Stimulated activated CD8-positive, alpha-beta memory T cell treated with anti-CD3 and anti-CD28 coated beads, Interleukin-15, amount 100 ng/mL, for 48 hours (primary cell): ENCODE measurements at places on chromosomes 6 and 20.

DNA sequence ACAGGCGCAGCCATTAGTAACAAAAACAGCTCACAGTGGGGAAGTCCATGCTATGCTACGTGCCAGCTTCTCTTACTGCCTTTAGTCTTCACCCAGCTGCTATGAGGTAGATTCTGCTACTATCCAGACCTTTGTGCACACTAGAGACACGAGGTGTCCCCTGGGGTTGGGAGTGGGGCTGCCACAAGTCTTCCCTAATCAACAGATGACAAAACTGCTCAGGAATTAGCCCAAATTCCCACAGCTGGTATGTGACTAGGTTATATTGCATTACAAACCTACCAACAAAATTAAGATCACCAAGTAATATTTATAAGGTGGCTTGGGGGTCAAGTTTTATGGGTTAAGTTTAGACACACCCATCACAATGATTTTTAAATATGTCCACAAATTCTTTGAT, 63.3 kb downstream of the PSMB1 start:
- DNase-seq: no peak

DNA sequence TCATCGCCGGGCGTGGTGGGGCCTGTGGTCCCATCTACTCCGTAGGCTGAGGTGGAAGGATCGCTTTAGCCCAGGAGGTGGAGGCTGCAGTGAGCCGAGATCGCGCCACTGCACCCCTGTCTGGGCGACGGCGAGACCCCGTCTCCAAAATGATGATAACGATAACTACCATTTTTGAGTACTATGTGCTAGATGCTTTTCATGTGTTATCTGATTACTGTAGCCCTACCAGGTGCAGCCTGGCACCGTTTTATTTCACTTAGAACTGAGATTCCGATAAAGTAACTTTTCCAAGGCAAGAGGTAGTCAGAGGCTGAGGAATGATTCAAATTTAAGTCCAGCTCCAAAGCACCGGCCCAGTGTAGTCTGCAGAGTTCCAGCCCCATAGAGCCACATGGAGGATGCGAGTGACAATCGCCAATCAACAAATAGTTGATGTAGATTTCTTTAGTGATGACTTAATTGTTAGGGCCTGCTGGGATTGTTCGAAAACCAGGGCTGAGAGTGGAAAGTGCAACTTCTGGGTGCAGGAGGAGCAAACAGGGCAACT, 727 bp downstream of the ERMARD start:
- DNase-seq: no peak

- DNase-seq: no peak
These were observed 125.5 kb downstream of the ELOVL4 start for GRCh38 chr6:79821859-79822258.

- no peak for DNase-seq
These were observed 54.4 kb downstream of the PRR18 start for GRCh38 chr6:166253778-166254204.

GRCh38 chr6:52422156-52422555, 2.0 kb downstream of the EFHC1 start:
- DNase-seq: no peak

DNA sequence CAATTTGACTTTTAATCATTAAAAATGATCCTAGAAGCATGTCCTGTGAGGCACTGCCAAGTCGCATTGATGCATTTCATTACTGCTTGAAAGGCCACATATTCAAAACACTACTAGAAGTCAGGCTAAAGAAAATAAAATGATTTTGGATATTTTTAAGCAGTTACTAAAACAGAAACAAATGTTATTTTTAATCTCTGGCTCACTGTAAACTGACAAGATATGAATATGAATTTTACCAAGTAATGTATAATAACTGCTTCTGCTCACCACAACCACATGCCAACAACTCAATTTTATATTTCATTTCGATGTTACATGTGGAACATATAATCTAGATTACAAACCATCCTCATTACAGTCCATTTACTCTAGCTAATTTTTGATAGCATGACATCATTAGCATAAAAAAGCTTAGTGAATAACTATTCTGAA, 90.6 kb downstream of the ATXN1 start:
- no peak for DNase-seq

DNA sequence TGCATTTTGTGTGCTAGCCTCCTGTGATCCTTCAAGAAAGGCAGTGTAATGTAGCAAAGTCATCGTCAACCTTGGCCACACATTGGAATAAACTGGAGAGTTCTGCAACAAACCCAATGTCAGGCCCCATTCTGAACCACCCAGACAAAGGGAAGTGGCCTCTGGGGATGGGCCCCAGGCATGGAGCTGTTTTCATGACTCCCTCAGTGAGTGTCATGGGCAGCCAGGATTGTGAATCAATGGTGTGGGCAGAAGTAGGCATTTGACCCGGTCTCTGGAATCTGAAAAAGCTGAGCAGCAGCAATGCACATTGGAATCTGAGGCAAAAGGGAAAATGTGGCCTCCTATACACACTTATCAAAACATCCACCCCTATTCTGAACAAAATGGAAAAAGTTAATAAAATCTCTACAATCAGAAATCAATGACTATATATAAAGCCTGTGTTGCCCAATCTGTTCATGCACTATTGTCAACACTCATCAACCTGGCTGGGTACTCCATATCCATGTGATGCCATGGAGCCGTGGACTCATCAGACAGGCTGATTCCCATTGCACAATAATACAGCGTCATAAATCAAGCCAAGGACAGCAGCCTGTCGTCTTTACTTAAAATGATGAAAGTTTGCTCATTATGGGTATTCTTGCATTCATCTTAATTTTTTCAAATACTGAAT, 134.9 kb upstream of the STMND1 start:
- DNase-seq: no peak
